ENCODE measurements at places on chromosomes 5 and 9.

GRCh38 chr5:8446179-8446578, 577.2 kb downstream of the MTRR start:
- DNase-seq = no peak

DNA sequence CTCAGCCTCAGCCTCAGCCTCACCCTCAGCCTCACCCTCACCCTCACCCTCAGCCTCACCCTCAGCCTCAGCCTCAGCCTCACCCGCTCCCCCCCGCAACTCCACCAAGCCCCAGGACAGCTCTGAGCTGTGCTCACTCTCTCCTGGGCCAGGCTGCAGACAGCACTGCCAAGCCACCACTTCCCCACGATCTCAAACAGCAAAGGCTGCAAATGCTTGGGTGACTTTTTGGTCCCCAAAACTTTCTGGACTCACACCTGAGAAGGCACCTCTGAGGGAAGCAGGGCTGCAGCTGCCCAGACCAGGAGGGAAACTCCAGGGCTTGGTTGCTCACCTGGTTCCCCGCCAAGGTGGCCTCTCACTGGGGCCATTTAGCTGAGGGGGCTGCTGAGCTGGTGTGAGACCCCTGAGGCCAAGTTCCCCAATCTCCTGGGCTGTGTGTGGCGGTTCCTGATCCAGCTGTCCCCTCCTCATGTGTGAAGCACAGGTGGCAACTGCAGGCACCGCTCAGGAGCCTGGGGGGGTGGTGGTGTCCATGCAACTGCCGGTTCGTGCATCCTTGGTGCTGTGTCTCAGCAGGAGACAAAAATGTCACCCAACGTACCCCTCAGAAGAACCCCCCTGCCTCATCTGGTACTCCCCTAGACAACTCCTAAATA, 17.8 kb downstream of the MRPL36 start:
- DNase-seq = no peak

DNA sequence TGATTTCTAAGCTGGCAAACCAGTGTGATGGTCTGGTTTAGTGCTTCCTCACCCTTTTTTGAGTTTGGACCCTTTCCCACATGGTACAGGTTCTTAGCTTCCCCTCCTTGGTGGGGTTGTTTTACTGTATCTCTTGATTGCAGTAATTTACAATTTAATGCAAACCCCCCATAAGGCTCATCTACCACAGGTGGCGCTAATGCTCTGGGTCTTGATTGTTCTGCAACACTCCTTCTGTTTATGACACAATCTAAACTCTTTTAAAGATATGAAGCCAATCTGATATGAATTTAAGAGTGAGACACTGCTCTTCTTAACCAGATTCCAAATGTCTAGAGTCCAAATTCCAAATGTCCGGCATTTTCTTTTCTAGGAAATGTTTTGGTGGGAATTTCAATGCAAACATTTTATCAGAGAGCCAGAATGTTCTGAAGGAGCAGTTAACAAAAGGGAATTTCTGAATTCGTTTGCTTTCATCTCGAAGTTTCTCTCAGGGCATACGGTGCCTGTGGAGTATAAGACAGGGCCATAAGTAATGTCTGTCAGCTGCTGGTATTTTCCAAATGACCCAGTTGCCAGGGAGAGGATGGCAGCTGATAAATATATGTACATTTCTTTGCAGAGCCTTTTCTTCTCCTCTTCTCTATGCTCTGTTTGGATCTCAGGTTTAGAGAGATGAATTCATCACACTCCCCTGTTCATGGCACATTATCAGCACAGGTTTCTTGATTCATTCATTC, 246.8 kb downstream of the ARHGAP26 start:
- DNase-seq = no peak

GRCh38 chr9:133977421-133978201, 14.5 kb downstream of the VAV2 start:
- DNase-seq = no peak

- DNase-seq = peak; percentile 18
These were observed 391.8 kb downstream of the ARHGEF28 start for GRCh38 chr5:74017786-74018211.

DNA sequence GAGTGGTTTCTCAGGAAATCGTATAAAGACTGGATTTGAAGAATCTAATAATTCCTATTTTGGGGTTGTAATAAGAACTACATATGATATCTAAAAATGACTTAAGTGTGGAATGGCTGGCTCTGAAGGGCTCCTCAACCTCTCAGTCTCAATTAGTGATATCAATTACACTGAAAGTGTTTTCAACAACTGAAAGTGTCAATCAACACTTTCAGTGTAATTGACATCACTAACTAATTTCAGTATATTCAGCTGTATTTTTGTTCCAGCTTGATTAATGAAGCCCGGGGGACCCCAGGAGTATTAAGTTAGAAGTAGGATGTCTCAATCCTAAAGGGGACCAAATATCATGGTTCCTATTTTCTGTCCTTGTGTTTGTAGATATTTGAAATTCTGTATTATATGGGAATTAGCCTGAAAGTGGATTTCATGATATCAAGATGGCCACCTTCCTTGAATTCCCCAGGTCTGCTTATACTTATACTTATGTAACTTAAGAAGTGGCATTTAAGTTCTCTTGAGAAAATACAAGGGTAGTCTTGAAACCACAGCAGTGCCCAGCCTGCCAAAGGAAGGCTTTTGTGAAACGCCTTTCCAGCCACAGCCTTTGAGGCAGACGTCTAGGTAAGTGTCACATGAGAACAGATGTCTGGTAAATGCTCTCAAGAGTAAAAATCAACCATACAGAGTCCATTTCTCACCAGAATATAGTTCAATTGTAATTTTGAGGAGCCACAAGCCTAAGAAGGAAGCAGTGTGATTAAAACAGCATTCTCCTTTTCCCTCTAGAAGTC, 4.6 kb downstream of the BASP1 start:
- DNase-seq = no peak

GRCh38 chr9:27408001-27408400, 111.1 kb upstream of the EQTN start:
- DNase-seq = no peak

DNA sequence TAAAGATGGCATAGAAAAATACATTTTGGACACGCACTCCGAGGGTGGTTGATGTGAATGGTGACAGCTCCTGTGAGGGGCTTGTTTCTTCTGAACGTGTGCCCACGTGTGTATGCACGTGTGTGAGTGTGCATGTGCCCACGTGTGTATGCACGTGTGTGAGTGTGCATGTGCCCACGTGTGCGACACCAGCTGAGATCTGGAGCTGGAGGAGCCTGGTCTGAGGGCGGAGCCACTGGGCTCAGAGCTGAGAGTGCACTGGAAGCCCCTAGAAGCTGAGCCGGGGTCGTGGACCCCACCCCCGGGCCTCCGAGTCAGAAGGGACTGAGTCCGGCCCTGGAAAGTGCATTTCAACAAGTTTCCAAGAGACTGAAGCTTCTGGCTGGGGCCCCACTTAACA, 282.5 kb upstream of the IRX4 start:
- no peak for DNase-seq

- no peak for DNase-seq
These were observed 1279.5 kb downstream of the CDH12 start for GRCh38 chr5:21573416-21574314.

- no peak for DNase-seq
These were observed 1.1 kb downstream of the PRUNE2 start for GRCh38 chr9:76904661-76905457.
